HT1080 (cell line): ENCODE measurements at places on chromosomes 3 and 15.

GRCh38 chr3:156406393-156406792, 148.5 kb downstream of the SSR3 start:
- no peak for DNase-seq

GRCh38 chr3:20154928-20155327, 31.1 kb downstream of the SGO1 start:
- no peak for DNase-seq

DNA sequence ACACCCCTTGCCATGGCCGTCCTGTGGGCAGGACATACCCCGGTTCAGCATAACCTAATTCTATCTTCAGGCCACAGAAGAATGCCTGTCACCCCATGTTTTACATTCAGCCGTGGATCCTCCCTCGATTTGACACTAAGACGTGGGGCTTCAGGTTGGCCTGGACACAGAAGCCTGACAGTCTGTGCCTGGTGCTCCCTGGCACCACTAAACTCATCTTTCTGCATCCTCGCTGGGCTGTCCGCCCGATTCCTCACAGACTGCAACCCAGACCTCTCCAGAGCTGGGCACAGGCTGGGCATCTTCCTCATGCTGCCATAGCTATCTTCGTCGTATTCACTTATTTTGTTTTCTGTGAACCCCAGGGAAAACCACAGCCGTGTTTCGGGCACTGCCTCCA, 117.8 kb upstream of the IQSEC1 start:
- no peak for DNase-seq

GRCh38 chr15:52109559-52110451, 2.8 kb downstream of the BCL2L10 start:
- DNase-seq: no peak

GRCh38 chr3:54185740-54186139, 63.4 kb downstream of the CACNA2D3 start:
- no peak for DNase-seq

GRCh38 chr3:113783463-113783862, 36.6 kb downstream of the ATP6V1A start:
- DNase-seq: peak; percentile 76

DNA sequence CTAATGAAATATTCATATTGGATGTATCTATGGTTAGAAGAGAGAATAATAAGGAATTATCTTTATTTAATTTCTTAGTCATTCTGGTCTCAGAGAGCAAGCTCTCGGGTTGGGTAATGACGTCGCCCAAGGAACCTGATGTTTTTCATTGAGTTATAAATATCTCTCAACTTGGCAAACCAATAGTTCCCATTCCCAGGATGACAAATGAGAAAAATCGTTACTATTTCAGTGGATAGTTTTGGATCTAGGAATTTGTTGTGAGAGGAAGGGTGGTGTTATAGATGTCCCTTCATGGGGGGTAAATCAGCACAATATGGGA, 162.9 kb upstream of the NR2E3 start:
- DNase-seq: no peak

DNA sequence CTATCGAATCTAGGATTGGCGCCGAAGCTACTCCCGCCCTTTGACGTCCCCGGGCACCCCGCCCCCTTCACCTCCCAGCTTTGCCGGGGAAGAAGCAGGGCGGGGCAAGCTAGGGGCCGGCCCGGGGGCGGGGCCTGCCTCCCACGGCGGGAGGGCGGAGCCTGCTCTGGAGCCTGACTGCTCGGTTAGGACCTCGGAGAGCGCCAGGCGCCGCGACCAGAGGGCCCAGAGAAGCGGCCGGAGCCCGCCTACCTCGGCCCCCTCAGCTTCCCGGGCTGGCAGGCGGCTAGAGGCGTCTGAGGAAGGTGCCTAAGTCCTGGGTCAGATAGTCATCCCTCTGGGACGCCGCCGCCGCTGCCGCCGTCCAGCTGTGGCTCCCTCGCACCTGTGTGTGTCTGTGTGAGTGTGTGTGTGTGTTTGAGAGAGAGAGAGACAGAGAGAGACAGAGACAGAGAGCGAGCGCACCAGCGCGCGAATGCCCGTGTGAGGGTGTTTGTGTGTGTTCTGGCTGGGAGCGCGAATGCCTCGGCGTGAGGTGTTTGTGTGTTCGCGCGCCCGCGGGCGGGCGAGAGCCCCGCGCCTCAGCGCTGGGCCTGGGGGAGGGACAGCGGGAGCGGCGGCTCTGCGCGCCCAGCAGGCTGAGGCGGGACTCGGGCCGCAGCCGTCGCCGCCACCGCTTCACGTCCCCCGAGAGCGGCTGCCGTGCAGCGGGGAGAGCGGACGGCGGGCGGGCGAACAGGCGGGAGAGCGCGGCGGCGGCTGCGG, at the start of gene STXBP5L:
STXBP5L (plus strand) TSS at position 176 of the 765 bp plus-strand sequence. CDS start 1,374 bp downstream, outside the sequence.
- peak; percentile 80 for DNase-seq

DNA sequence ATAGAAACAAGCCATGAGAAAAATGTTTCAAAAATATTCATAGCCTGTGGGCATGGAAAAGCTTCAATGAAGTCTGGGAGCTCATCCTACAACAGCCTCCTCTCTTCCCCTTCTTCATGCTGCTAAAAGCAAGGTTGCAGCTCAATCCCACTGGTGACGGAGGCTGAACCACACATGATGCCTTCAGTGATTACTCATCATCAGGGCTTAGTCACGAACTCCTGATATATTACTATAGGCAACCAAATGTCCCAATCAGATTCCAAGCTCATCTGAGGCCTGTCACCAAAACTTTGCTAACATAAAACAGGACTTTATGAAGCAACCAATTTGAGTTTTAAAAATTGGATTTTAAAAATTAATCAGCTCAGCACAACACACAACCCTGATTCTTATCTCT, 24.0 kb upstream of the SLC24A5 start:
- peak; percentile 80 for DNase-seq

- DNase-seq: peak; percentile 75
Observed at GRCh38 chr3:117681619-117682018, 972.0 kb downstream of the TUSC7 start.

- DNase-seq: no peak
Observed at GRCh38 chr15:29665444-29666003, 156.7 kb downstream of the TJP1 start.

DNA sequence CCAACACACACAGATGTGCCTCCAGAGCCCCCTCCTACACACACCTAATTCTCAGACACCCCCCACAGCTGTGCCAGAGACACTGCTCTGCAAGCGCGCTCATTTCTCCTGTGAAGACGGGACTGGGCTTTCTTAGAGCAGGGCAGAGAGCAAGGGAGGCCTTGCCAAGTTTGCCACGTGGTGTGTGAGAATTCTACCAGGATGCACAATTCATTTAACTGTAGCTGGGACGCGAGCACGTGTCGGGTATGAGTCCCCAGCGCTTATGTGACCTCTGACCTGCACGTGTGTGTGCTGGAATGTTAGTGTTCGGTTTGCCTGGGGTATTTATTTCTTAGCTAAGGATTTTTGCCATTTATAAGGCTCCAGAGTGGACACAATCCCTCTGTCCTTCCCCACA, 37.0 kb downstream of the FEM1B start:
- DNase-seq: no peak

DNA sequence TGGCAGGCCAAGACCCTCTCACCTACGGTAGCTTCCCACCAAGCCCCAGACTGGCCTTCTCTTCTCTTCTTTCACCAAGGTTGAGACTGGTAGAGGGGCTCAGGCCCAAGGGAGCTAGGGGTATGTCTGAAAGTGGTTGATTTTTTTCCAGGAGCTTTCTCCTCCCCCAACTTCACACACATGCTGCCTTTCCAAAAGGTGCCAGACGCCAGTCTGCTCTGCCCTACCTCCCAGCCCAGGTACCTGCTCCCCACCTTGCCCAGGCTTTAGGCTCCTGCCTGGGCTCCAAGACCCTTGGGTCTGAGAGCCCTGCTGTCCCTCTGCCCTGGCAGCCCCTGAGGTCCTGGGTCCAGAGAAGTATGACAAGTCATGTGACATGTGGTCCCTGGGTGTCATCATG, 28.4 kb downstream of the MAPKAPK3 start:
- DNase-seq: no peak

- no peak for DNase-seq
Observed at GRCh38 chr3:65348398-65348995, 660.7 kb upstream of the ADAMTS9 start.

DNA sequence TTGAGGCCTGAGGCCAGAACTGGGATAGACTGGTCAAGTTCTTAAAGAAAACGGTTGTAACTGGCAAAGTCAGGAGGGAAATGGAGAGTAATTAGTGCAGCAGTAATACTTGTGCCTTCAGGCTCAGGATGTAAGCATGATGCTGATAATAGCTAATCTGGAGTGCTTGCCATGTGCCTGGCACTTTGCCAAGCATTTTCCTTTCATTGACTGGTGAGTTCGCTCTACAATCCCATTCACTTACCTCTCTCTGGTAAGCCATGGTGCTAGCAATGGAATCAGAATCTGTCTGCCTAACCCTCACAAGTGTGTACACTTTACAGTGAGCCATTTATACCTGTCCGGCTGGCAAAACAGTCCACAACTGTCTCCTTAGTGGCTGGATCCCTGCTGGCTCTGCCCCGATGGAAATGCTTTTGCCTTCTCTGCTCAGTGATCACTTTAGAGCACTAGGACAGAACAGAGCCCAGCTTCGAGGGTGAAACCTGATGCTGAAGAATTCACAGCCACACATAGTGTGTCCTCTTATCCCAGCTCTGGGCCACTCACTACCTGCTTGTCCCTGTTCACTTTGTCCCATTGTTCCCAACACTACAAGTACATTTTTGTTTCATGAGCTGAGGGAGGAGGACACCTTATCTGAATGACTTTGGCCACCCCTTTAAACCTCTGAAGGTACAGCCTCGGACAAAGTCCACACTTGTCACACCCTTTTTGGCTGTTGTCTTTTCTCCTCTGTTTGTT, 10.3 kb downstream of the CHP1 start:
- no peak for DNase-seq

GRCh38 chr3:170564664-170565063, 21.2 kb downstream of the SLC7A14 start:
- DNase-seq: no peak

- DNase-seq: no peak
Observed at GRCh38 chr3:32460031-32460749, 42.5 kb downstream of the CMTM6 start.

DNA sequence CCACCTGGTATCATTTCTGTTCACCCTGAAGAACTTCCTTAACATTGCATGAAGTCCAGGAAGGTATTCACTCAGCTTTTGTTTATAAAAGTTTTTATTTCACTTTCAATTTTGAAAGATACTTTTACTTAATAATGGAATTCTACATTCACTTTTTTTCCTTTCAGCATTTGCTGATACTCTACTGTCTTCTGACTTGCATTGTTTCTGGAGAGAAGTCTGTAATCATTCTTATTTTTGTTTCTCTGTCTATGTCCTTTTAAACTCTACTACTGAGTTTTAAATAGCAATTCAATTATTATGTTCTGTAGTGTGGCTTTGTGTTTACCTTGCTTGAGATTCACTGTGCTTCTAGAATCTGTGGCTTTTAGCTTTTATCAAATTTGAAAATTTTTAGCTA, 42.4 kb downstream of the MYL3 start:
- no peak for DNase-seq

DNA sequence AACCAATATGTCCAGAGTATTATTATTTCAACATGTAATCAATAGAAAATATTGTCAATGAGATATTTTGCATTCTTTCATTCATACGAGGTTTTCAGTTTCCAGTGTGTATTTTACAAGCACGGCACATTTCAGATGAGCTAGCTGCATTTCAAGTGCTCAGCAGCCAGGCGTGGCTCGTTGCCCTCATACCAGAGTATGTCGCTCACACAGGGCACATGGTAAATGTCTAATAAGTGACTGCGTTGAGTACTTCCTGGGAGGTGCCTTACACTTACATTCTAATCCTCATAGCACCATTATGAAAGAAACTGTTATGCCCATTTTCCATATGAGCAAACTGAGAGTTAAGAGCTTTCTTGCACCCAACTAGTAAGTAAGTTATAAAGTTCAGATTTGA, 47.4 kb downstream of the TMEM266 start:
- DNase-seq: no peak

- no peak for DNase-seq
Observed at GRCh38 chr15:70440416-70441138, 322.8 kb downstream of the UACA start.

- no peak for DNase-seq
Observed at GRCh38 chr3:128551451-128551850, 58.5 kb upstream of the GATA2 start.

DNA sequence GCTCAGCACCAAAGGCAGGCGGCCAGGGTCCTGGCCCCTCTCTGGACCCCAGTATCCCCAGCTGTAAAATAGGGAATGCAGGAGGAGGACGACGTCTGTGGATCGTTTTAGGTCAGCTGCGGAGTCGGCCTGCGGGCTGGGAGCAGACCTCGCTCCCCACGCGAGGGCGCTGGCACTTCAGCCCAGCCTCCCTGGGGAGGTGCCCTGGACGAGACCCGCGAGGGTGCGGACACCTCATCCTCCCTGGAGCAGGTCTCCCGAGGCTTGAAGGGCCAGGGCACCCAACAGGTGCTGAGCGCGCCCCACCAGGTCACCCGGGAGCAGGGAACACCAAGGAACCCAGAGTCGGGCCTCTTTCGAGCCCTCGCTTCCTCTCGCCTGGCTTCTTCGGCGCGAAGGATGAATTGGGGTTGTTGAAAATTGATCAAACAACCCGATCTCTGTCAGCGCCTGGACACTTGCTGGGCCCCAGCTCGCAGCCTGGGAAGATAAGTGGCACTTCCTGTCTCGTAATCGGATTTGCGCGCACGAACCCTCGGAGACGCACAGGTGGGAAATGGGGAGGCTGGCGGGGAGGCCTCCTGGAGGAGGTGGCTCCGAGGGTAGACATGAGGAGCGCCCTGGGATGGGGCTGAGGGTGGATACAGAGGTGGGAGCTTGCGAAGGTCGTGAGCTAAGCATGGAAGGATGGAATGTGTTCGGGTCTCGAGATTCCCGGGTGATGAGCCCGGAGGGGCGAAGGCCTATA, 588 bp upstream of the VIPR1 start:
- no peak for DNase-seq

- no peak for DNase-seq
Observed at GRCh38 chr15:34652726-34653033, 69.2 kb upstream of the GOLGA8B start.

DNA sequence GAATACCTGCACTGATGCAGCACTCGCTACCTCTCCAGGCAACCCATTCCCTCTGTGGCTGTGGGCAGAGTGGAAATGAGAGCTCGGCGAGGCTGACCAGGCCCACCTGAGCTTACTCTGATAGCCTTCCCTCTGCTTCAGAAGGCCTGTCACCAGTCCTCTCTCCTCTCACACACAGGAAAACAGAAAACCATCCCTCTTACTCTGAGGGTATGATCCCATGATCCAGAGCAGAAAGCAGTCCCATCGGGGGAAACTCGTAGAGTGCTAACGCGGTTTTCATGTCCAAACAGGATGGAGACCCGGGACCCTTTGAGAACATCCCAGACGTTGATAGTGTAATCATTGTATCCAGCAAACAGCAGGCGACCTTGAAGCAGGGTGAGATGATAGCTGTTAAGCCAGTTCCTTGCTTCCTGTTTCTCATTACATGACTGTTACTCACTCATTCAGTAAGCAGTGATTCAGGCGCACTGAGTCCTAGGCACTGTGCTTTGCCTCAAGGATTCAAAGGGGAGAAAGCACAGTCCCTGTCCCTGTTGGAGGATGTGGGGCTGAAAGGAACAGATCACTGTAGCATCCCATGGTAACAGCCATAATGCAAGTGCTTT, 11.8 kb upstream of the BCL2L10 start:
- peak; percentile 87 for DNase-seq
